GM10248 (cell line): ENCODE measurements at places on chromosomes 1 and 21.

DNA sequence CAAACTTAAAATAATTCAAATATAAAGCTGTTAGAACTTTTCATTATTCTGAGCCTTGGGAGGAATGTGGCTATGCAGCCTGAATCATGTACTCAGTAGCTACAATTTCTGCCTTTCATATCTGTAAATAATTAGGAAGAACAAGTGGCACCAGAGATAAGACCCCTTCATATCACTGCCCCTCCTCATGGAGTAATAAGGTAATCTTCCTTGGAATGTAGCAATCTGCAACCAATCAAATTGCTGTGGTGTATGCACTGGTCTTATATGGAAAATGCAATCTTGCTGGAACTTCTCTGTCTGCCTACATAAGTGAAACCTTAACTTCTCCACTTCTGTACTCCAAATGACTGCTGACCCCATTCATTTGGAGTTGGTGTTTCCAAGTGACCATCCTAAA lies 104.4 kb upstream of the VANGL1 start:
- no peak for DNase-seq

- no peak for DNase-seq
Measured at GRCh38 chr21:26933448-26933847, 33.4 kb downstream of the ADAMTS5 start.

DNA sequence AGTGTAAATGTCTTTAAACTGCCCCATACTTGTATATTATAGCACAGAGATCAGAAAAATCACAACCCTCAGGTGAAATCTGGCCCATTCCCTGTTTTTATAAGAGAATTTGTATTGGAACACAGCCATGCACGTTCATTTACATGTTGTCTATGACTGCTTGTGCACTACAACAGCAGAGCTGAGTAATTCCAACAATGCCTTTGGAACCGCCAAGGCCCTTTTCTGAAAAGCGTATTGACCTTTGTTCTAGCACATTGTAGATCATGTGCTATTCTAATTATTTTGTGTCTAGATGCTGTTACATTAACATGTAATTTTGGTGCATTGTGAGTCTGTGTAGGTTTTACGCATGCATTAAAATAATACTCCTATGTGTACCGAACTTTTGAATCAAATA lies 339.6 kb downstream of the CHRM3 start:
- DNase-seq, result no peak

GRCh38 chr1:183592733-183593132 lies 2.5 kb upstream of the NCF2 start:
- DNase-seq, result no peak

GRCh38 chr1:106717591-106717990 lies 338.9 kb upstream of the PRMT6 start:
- DNase-seq, result no peak

DNA sequence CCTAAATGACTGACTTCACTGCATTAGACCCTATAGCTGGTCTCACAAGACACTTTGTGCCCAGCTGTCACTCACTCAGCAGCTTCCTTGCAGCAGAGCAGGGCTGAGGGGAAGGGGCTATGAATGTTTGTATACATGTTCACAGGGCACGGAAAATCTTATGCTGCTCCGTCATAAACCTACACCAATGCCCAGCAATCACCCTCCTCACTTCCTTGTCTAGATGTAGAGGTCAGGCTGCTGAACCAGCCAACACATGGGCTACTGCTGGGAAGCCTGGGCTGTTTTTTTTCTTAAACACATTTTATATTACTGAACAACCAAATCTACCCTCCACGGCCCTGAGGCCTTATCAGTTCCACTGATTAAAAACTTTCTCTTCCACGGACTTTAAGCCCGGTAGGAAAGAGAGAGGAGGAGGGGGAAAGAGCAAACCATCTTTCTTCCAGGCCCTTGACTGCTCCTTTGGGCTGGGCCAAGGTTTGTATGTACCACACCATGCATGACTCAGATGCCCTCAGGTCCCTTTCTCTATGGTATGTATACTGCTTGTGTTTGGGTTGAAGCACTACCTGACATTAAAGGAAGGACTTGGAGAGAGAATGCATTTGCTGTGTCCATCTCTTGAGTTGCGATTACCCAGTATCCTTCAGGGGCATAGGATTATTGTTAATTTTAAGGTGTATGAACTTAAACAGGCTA lies 12.7 kb downstream of the MTFR1L start:
- DNase-seq, result no peak

GRCh38 chr1:193123751-193124150 lies 1.9 kb downstream of the CDC73 start:
- DNase-seq, result no peak

GRCh38 chr1:199264283-199264682 lies 625.4 kb downstream of the PTPRC start:
- no peak for DNase-seq

GRCh38 chr1:12597792-12598191 lies 20.2 kb downstream of the DHRS3 start:
- DNase-seq, result no peak

GRCh38 chr1:175649416-175649815 lies 94.0 kb downstream of the TNR start:
- no peak for DNase-seq

GRCh38 chr1:240385985-240386978 lies 225.7 kb downstream of the GREM2 start:
- no peak for DNase-seq

DNA sequence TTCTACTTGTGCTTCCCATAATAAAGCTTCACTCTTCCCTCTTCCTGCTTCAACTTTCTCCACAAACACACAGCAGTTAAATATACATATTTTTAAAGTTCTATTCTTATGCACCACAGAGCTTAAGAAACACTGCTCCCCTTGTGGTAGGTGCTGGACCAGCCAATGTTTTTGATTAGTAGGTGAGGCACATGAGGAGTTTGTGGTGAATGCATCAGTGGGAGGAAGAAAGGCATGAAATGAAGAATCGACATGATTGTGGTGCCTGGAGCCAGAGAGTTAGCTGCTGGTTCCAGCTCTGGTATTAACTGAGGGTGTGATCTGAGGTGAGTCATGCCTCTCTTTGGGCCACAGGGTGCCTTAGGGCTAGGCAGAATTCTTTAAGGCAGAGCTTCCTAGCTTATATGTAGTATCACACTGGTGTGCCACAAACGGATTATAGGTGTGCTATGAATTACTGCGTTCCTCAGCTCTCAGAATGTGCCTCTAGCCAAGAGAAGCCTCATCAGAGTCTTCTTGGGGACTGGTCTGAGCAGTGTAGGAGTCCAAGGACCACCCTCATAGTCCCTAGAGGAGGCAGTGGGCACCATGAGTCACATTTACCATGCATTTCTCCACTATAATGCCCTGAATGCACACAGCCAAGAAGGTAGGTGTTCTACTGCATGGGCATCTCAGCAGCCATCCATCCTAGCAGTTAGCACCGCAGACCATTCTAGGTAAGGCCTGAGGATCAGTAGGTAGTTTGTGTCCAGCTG lies 97.4 kb upstream of the SGIP1 start:
- peak; percentile 29 for DNase-seq

- DNase-seq, result peak; percentile 16
Measured at GRCh38 chr1:93143136-93143535, 37.1 kb downstream of the TMED5 start.

- DNase-seq, result no peak
Measured at GRCh38 chr1:90000934-90001676, 6.2 kb downstream of the ZNF326 start.

DNA sequence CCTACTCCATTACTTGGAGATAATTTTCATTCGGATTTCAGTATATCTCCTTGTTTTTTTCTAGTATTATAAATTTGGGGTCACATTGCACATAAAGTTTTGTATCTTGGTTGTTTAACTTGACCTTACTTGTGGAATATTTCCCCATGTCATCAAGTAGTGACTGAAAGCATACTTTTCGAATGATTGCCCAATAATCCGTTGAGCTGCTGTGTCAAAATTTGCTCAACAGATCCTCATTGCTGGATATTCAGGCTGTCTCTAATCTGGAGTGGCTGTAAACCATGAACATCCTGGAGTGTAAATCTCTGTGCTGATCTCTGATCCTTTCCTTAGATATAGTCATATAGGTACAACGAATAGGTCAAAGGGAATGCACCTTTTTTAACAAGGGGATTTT lies 4.9 kb downstream of the NIPAL3 start:
- no peak for DNase-seq

DNA sequence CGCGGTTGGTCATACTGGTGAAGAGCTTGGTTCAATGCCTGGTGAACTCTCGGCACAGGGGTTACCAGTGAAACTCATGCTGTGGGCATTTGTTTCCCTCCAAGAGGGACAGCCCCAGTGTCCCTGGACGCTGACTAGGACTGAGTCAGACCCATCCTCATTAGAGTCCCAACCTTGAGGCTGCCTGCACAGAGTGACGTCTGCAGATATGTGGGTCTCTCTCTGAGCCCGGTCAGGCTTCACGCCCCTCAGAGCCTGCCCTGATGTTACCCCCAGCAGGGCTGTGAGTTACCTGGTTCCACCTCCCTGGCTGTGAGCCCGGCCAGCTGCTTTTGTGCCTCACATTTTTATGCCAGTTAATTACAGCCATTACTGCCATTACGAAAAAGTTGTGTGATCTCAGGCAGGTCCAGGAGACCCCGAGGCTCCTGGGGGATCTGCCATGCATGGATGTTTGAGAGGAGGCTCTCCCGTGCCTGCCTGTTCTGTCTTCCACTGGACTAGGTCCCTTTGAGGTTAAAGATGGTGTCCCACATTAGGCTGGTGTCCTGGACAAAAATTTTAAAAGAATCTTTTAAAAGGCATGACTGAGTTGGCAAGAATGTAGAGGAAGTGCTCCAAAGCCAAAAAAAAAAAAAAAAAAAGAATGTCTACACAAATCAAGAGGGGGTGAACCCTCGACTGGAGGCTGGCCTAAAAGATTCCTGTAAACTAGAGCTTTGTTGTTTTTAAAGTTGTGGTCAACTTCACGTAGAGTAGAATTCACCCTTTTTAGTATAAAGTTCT lies 36.6 kb upstream of the PADI1 start:
- no peak for DNase-seq

- DNase-seq, result no peak
Measured at GRCh38 chr1:195886000-195886399, 722.2 kb downstream of the KCNT2 start.

DNA sequence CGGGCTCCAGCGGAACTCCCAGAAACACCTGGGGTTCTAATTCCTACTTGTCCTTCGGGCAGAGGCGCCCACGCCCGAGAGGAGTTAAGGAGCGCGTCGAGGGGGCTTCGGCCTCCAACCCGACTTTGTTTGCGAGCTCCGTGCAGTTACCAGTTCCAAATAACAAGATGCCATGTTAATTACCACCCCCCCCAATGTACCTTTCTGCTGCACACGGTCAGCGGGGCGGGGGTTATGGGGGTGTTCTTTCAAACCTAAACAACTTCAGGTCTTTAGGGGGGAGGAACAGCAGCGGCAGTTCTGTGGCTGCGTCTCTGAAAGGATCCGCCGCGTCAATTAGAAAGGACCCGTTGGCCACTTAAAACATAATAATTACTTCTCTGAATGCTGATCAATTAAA lies 114.8 kb downstream of the PRDM16 start:
- no peak for DNase-seq

DNA sequence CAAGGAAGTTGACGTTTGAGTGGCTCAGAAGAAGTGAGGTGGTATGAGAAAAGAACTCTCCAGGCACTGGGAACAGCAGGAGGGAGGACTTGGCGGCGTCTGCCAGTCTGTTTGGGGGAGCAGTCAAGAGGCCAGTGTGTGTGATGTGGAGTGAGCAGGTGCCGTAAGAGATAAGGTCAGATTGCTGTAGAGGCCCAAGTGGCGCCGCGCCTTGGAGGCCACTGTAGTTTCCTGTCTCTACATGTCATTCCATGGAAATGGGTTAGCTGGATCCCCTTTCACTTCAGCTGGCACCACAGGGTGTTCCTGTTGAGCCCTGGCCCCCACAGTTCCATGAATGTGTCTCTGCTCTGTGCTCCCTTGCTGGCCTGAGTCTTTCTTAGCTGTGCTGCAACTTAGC lies 35.5 kb upstream of the PTPRF start:
- DNase-seq, result no peak

- no peak for DNase-seq
Measured at GRCh38 chr1:194809665-194810064, 1623.3 kb upstream of the B3GALT2 start.

DNA sequence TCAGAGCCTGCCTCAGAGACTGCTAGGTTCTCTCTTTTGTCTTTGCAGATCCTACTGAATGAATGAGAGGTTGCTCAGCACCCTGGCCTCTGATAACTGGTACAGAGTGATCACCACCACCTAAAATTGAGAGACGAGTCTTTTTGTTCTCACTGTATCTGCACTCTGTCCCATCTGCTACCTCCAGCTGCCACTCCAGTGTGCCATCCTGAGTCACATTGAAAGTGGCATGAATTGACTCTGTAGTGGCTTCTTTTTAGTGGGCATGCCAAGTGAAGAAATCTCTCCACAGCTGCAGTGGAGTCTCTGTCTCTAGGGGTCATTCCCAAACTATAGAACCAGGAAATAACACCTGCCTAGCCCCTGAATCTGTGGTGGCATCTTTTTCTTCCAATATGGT lies 14.7 kb downstream of the CAMK1G start:
- DNase-seq, result no peak

DNA sequence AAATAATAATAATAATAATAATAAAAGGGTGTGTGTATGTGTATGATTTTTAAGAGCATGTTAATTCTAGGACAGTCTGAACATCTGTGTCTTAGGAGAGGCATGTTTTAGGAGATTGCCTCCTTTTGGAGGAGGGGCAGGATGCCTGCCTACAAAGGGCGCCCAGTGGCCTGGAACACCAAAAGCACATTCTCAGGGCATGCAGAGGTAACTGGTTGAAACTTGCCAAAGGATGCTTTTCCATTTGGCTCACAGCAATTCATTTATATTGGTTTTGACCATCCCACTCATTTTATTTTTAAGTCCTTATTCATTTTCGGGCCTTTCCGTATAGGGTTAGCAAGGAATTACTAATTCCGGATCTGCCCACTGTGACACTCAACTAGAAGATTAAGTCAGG lies 21.1 kb upstream of the LAMC2 start:
- no peak for DNase-seq

DNA sequence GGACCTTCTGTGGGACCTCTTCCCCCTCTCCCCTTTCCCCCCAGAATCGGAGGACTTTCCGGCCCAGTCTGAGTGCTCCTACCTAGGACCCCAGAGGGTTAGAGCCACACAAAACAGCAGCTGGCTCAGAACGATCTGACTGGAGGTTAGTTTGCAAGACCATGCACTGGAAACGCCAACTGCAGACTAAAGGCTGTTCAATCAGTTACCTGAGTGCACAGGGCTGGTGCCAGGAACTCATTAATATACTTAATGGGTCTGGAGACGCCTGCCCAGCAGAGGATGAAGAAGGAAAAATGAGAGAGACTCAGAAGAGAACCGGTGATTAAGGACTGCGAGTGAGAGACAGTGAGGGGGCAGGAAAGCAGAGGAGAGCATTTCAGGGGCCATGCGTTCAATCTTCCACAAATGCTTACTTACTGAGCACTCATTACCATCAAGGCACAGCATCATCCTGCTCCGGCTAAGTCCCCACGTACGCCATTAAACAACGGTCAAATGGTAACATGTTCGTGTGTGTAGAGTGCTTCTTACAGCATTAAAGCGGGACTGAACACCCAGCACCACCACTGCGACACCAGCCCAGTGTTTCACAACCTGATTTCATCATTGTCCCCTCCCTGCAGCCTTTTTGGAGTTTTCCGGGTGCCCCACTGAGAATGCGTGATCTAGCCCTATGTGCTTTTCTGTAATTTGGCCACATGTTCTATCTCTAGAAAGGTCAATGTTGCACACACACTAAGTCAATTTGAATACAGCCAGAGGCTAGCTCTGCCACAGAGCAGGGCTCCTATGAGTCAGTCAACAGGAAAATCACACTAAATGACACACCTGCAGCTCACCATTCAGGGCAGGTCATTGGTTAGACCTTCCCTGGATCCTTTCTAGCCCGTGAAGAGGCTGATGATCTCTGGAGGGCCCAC lies 7.6 kb downstream of the ENO1 start:
- DNase-seq, result no peak
